ENCODE measurements at places on chromosomes 5 and 9.

DNA sequence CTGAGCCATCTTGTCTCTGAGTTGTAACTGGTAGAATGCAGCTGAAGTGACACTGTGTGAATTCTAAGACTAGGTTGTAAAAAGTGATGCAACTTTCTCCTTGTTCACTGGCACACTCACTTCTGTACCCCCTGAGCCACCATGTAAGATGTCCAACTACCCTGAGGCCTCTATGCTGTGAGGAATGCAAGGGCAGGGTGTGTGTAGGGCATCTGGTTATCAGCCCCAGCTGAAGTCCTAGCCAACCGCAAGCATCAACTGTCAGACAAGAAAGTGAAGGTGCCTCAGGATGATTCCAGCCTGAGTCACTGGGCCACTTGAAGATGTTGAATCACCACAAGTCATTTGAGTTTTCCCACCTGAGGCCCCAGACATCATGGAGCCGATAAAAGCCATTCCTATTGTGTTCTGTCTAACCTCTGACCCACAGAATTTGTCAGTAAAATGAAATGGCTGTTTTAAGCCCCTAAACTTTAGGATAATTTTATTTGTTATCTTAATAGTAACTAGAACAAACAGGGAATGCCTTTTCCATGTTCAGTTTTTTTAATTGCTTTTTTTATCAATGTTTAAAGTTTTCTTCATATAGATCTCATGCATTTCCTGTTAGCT is 18.7 kb upstream of the RHOBTB3 start:
- no peak for DNase-seq

GRCh38 chr5:32837211-32837610 is 126.1 kb downstream of the NPR3 start:
- DNase-seq, result no peak

- no peak for DNase-seq
Observed at GRCh38 chr9:68625559-68625958, 79.5 kb upstream of the PIP5K1B start.

GRCh38 chr5:1656271-1656975 is 132.7 kb upstream of the LPCAT1 start:
- no peak for DNase-seq

DNA sequence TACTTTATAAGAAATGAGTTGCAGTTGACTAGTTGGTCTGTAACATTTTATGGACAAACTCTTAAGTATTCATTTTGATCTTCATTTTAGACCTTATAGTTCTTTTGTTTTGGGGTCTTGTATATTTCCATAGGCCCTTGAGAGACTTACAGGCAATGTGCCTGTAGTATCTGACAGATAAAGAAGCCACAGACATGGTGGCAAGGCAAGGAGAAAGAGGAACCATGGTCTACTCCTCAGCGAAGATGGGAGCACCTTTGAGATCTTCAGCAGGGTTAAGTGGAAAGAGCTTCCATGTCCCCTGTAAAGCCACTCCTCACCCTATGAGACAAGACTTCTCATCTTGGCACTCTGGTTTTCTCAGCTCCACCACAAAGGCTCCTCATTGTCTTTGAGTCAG is 56.4 kb downstream of the SH3TC2 start:
- DNase-seq, result no peak

GRCh38 chr5:168796593-168797580 is 217.7 kb upstream of the PANK3 start:
- no peak for DNase-seq

- no peak for DNase-seq
Observed at GRCh38 chr5:52648726-52649125, 139.0 kb upstream of the ITGA1 start.

DNA sequence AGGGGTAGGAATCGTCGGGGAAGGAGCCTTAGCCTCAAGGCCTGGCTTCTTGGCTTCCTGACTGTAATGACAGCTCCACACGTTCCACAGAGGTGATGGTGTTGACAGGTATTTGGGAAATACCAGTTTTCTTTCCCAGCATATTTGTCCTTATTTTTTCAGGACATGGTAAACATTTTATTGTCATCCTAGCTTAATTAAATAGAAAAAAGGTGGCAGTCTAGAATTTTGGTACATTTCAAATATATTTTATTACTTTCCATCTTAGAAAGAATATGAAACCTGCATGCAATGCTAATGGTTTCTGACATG is 8.4 kb downstream of the CXCL14 start:
- no peak for DNase-seq

GRCh38 chr5:51385216-51385615 is 2.0 kb downstream of the ISL1 start:
- DNase-seq, result no peak

DNA sequence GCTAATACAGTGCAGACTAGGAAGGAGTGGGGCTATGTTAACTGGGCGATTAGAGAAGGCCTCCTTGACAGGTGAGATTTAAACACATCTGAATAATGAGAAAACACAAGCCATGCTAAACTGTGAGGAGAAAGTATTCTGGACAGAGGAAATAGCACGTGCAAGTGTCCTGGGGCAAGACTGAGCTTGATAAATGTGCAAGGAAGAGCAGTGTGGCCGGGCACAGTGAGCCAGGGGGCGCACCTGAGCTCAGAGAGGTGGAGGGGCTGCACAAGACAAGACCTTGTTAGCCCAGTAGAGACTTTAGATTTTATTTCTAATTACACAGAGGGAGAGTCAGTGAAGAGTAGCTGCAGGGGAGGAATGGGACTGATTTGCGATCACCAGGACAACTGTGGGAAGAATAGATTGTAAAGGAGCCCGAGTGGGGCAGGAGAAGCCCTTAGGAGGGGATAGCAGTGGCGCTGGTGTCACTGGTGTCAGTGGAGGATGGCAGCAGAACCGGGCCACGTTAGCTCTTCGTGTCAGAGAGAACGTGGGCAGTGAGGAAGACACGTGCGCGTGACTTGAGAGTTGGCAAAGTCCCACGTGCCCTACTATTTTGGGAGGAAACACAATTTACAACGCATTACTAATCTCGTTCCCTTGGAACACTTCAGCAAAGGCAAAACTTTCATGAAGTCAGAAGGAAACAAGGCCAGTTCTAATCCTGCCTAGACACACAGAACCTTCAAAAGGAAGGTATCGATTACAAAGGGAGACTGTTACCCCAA is 17.9 kb upstream of the C5orf47 start:
- DNase-seq, result no peak

DNA sequence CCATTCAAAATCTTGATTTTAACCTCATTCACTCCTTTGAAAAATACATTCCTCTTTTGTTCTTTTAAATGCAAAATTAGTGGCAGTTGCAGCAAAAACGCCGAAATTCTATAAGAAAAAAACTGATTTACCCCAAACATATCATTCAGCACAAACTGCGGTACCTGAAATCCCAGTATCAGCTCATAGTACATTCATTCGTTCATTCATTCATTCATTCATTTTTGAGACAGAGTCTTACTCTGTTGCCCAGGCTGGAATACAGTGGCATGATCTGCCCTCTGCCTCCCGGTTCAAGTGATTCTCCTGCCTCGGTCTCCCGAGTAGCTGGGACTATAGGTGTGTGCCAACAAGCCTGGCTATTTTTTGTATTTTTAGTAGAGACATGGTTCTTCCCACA is 20.4 kb downstream of the FBLL1 start:
- DNase-seq, result no peak

DNA sequence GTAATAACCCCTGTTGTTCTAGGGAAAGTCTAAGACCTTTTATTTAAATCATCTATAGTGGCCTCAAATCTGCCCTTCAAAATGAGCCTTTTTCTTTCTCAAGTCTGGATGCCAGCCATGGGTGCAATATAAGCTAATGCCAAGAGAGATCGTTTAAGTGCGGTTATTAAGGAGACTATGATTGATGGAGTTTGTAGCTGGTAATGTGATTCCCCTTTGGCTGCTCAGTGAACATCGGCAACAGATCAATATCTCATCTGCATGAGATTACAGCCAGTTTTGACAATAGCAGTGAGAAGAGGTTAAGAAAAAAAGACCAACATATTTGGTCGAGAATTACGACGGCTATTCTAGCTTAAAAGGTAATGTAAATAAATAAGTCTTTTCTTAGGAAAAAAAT is 1049.4 kb upstream of the NUDT12 start:
- DNase-seq, result no peak

GRCh38 chr5:67815455-67816391 is 399.8 kb upstream of the PIK3R1 start:
- DNase-seq, result no peak

- no peak for DNase-seq
Observed at GRCh38 chr9:114272739-114273431, 50.0 kb upstream of the ORM1 start.

DNA sequence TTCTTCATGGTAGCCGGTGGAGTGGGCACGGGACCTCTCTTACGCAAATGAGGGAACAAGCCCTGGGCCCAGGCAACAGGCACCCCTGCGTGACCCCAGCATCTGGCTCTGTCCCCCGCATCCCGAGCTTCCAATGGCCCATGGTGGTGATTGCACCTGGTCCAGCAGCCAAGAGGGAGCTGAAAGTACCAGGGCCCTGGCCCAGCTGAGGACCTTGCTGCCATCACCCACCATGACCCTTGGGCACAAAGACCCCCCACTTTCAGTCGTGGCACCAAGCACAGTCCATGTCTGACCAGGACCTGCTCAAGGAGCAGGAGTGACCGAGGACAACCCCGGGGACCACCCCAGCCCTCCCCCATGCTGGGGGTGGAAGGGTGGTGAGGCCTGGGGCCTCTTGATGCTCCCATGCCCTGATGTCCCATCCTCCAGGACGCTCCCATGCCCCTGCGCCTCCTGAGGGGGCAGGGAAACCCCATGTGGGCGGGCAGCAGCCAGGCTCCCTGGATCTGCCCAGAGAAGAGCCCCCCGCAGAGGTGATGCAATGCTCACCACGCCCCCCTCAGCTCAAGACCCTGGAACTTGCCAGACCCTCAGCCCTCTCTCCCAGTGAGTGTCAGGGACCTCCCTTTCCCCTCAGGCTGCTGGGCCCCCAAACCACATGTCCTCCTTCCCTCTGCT is 123.9 kb downstream of the ADAMTS2 start:
- no peak for DNase-seq

- DNase-seq, result no peak
Observed at GRCh38 chr5:178486239-178486641, 104.0 kb downstream of the COL23A1 start.

DNA sequence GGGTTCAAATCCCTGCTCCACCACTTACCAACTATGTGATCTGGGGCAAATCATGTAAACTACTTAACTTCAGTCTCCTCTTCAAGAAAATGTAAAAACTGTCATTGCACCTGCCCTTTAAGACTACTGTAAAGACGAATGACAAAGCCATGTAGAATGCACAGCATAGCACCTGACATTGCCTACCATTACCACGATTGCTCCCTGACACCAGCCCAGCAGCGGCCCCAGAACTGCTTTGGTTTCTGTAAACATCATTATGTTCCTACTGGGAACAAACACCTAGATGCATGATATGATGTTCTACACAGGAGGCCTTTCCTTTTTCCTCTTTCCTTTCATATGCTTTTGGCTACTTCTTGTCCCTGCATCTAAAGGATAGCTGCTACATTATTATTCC is 23.1 kb upstream of the PLPP6 start:
- DNase-seq, result no peak

GRCh38 chr9:110555551-110556331 is 23.8 kb downstream of the SVEP1 start:
- DNase-seq, result no peak

- DNase-seq, result no peak
Observed at GRCh38 chr9:95167998-95168397, 149.5 kb downstream of the FANCC start.

- no peak for DNase-seq
Observed at GRCh38 chr5:169847519-169847918, 132.8 kb downstream of the INSYN2B start.

DNA sequence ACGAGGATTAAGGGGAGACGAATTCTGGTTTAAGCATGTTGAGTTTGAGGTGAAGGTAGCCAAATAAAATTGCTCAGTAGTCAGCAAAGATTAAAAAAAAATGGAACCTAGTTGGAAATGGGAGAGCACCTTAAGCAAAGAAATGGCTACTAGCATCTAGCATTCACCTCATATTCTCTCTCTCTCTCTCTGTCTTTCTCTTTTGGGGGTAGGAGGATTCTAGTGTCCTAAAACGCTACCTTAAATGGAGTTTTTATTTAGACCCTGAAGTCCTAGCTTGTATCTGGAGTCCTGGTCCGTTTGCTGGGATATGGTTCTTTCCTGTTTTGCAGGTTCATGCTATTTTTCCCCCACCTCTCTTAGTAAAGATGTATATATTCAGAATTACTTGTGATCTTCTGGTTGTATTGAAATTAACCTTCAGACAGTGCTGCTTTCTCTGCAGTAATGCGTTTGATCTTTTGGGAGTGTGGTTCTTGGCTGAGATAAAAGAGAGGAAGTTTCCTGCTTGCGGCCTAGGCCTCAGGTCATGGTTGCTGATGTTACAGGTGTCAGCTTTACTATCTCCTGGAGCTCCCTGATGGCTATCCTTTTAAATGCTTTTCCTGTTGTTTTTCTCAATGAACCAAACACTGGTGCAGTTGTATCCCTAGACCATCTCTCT is 8.0 kb downstream of the TGFBR1 start:
- no peak for DNase-seq

GRCh38 chr5:8557728-8558127 is 688.8 kb downstream of the MTRR start:
- DNase-seq, result no peak

Data from GM19239 (cell line).